ENCODE measurements at places on chromosomes 16 and 17.
A peak's percentile ranks its signal among the peaks of the same experiment; 100 is the strongest.

GRCh38 chr17:9451934-9452333, 123.7 kb downstream of the STX8 start:
- DNase-seq = no peak

- peak; percentile 24 for DNase-seq
Observed at GRCh38 chr16:3101018-3101840, 2.1 kb upstream of the ZSCAN10 start.

DNA sequence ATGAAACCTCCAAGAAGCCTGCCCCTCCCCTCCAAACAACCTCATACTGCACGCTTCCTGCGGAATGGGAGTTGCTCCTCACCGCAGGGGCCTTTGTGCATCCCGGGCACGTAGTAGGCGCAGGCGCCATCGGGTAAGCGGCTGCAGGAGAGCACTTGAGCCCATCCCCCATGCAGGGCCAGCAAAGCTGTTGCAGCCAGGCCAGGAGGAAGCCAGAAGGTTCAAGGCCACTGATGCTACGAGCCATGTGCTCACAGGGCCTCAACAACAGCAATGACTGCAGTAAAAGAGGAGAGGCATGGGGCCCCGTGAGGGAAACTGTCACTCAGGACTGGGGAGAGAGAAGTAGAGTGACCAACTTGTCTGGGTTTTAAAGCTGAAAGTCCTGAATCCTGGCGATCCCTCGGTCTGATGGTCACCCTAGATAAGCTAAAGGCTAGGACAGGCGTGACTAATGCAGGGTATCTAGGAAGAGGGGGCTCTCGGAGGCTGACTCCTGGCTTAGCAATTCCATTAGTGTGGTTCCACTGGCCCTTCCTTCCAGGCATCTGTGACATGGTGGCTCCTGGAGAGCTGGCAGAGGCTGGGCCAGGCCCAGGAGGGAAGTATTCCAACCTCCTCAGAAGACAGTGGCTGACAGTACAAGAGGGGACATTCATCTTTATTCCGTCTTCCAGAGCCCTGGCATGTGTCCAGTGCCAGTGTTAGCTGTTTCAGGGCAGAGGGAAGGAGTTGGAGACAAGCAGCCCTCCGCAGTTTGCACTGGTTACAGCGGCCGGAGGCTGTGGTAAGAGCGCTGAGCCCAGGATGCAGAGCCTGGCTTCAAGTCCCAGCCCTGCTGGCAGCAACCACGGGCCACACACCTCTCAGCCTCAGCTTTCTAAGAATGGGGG, 20.8 kb downstream of the GOSR2 start:
- no peak for DNase-seq

GRCh38 chr16:77499373-77500285, 64.8 kb upstream of the ADAMTS18 start:
- DNase-seq = no peak

- no peak for DNase-seq
Observed at GRCh38 chr17:77471984-77472461, 331.3 kb downstream of the SEC14L1 start.

GRCh38 chr17:64580384-64581315, 73.9 kb downstream of the CEP95 start:
- DNase-seq = no peak

- no peak for DNase-seq
Observed at GRCh38 chr16:74623214-74623838, 16.4 kb upstream of the GLG1 start.

DNA sequence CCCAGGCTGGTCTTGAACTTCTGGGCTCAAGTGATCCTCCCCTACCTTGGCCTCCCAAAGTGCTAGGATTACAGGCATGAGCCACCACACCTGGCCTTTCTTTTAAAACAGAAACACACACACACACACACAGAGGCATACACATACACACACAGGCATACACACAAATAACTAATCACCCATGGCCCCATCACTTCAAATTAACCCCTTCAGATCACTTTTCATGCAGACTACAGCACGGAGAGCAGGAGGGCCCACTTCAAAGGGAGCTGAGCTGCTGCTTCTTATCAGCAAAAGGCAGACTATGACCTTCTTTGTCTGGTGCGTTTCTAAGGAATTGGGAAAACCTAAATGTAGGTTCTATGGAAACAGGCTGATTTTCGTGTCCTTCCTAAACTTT, 1.9 kb downstream of the CLCN7 start:
- DNase-seq = no peak

DNA sequence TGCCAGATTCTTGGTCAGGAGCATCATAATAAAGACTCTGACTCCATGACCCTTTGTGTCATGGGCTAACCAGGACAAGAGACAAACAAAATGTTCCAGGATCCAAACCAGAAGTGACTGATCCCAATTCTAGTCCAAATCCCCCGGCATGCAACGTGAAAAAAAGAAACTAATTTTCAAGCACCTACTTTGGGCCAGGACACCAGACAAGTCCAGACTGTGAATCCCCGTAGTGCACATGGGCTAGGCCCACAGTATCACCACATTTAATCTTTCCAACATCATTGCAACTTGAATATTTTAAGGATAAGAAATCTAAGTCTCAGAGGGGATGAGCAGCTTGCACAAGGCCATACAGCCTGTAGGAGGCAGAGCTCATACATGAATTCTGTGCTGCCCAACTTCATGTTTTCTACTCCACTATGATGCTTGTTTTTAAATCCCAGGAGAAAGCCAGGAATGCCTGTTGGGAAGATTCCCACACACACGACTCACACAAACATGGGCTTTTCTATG, 365.7 kb downstream of the NPIPA8 start:
- no peak for DNase-seq

DNA sequence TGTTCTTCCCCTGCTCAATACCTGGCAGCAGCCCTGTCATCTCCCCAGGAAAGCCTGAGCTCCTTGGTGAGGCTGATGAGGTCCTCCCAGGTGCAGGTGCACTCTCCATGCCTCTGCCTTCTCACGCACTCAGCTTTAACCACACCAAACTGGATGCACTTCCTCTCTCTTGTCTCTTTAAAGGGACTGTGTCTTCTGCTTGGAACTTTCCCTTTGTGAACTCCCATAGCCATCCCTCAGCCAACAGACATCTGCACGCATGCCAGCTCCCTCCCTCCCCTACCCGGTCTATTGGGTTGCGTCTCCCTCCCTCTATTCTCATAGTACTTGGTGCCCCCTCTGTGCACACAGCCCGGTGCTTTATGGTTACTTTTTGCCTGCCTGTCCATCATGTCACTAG, 231.2 kb downstream of the MSI2 start:
- no peak for DNase-seq

Data from SW 1271 (cell line).